Stimulated activated CD8-positive, alpha-beta memory T cell treated with anti-CD3 and anti-CD28 coated beads, Interleukin-15, amount 100 ng/mL, for 24 hours (primary cell): ENCODE measurements at places on chromosomes 5 and 9.

GRCh38 chr9:81782313-81782995, 93.1 kb upstream of the TLE1 start:
- DNase-seq: no peak

- DNase-seq: no peak
Measured at GRCh38 chr9:15243081-15243480, 63.9 kb downstream of the TTC39B start.

GRCh38 chr5:149126906-149127305, 14.4 kb upstream of the ABLIM3 start:
- DNase-seq: no peak

- no peak for DNase-seq
Measured at GRCh38 chr5:142399891-142400290, 75.1 kb upstream of the SPRY4 start.

GRCh38 chr9:133076691-133077090, 14.9 kb downstream of the CEL start:
- DNase-seq: no peak

DNA sequence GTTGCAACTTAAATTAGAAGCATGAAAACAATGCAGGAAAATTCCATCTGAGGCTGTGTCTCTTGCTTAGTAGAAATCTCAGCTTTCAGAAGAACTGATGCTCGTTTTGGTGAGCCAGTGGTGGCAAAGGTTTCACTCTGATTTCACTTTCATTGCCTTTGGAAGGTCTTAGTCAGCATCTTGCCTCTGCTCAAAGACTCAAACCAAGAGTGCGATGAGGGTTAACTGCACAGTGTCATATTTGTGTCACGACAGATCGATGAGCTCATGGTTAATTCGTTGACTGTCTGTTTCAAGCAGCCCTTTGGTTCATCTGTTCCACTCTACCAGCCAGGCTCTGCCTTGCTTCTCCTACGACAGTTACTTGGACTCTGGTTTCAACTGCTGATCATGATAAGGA, 331.3 kb upstream of the KIF2A start:
- DNase-seq: no peak

- DNase-seq: no peak
Measured at GRCh38 chr9:114384836-114385396, 2.9 kb downstream of the AKNA start.

DNA sequence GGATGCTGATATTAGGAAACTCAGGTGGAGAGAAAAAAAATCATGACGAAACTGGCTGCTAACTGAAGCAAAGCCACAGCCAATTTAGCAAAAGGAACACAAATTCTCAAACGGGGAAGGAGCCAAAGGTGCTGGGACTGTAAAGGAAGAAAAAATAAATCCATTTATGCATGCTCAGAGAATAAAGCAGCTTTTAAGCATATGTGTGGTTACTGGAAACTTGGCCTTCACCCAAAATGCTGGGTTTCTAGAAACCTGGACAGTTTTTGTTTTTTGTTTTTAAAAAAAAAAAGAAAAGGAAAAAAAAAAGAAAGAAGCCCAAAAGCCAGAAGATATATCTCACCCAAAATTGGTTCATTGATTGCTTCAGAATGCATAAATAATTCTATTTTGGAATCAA, 8.0 kb downstream of the WHRN start:
- no peak for DNase-seq

DNA sequence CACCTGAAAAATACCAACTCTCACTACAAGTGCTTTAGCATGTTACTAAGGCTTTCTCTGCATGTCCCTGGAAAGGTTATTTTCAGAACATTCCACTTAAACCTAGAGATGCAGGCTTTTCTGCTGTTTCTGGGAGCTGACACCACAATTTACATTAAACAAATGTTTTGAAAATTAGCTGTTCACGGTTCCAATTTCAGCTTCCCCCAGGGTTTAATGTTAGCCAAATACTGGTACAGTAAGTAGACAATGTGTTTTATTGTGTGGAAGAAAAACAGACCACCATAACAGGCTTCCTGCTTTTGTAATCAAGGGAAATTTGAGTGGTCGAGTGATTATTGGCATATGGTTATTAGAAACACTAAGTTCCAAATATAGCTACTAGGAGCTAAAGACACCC, 32.0 kb downstream of the MACROH2A1 start:
- DNase-seq: no peak

- DNase-seq: no peak
Measured at GRCh38 chr9:121498487-121499176, 1.0 kb downstream of the GGTA1 start.
